GM03348 (cell line): ENCODE measurements at places on chromosomes 11 and 22.

DNA sequence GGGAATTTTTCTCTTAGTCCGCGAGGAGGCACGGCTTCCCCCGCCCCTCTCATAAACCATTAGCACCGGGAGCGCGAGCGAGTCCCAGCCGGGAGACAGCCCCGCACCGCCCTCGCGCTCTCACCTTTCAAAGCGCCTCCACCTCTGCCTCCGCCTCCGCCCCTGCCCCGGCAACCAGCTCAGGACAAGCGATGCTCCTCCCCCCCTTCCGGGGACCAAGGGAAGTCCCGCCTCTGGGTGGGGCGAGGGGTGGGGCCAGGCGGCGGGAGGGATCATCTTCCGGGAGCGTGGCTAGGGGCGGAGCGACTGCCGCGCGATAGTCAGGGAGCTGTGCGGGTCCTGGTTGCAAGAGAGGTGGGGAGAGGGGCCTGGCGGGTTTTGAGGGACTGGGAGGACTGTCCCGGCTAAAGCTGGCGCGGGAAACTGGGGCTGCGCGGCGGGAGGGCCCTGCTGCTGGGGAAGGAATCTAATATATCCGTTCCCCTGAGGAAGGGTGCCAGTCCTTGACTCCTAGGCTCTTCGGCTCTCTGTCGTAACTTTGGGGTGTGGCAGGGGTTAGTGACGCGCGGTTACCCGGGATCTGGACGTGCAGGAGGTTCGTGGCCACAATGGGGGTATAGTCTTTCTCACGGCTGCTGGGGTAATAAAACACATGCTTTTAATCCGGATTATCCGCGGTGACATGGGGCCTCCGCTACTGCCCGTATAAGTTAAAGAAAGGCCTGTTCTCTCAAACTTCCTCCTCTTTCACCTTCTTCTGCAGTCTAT lies at the start of the genes CCDC82 and JRKL:
Gene CCDC82, minus strand, starts transcription at position 193 of the 768 bp plus-strand sequence. CDS start 5,165 bp downstream, outside the sequence.
Gene JRKL, plus strand, starts transcription at position 294 of the 768 bp plus-strand sequence. CDS start 637 bp downstream, outside the sequence.
- DNase-seq, result peak; percentile 98

- no peak for DNase-seq
Measured at GRCh38 chr11:128741916-128742315, 48.0 kb downstream of the FLI1 start.

DNA sequence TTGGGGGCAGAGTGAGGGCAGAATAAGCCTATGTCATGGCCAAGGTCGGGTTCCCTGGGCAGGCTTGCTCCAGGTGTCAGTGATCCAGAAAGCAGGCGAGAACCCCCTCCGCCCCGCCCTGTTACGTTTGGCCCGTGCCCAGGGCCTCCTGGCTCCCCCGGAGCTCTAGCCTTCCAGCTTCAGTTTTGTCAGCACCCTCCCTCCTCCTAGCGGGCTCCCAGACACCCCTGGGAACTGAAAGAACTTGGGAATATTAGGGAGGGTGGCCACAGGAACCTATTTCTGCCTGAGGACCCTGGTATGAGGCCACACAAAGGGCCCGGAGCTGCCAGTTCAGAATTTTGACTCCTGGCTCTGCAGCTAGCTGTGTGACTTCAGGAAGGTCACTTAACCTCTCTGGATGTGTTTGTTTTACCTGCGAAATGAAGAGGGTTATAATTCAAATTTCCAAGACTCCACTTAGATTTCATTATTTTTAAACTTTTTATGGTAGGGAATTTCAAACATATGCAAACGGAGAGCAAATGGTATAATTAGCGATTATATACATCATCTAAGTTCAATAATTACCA lies 1.2 kb downstream of the TUBA8 start:
- DNase-seq, result no peak

- DNase-seq, result peak; percentile 80
Measured at GRCh38 chr11:78798663-78799062, 224.0 kb upstream of the NARS2 start.

GRCh38 chr11:14642873-14643696 lies 519 bp upstream of the PDE3B start:
- no peak for DNase-seq

- no peak for DNase-seq
Measured at GRCh38 chr11:123362941-123363340, 67.1 kb upstream of the GRAMD1B start.

DNA sequence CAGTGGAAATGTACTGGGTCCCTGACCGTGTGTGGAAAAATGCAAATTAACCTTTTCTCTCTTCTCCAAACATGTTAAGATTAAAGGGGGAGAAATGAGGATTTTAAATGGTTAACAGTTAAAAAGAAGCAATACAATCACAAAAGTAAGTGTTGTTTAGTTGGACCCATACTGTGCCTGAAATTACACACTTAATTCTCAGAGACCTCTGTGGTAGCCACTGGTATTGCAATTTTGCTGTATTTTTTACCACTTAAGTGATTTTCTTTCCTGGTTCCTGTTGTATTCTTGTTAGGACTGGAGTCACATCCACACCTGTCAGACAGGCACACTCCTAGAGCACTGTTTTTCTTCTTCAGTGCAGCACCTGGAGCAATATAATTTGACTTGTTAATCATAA lies 179.6 kb upstream of the PDGFD start:
- DNase-seq, result peak; percentile 12

DNA sequence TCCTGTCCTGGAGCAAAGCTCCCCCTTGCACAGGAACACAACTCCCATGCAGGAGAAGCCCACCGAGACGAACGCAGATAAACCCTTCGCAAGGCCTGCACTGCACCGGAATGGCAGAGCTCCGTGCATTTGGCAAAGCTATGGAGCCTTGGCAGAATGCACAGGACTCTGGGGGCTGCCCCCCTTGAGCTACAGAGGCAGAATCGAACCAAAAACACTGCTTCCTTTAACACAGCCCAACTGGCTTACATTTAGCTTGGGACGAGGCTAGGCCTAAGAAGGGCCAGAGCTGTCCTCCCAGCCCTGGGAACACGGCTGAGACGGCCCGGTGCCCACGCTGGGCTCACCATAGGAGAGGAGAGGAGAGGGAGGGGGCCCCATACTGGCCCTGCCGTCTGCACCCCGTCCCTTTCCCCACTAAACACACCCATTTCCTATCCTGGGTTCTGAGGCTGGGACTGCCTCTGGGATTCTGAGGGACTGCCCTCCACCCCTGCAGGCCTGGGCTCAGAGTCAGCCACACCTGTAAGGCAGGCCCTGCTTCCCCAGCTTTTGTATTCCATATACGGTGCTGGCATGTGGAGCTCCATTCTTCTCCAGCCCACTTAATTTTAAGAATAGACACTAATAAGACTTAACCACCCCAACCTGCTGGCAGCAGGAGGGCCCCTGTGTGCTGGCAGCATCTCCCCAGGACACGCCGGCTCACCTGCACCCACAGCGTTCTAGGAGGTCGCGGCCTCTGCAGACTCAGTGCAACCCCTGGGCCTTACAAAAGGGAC lies 32.9 kb downstream of the PPM1F start:
- no peak for DNase-seq

GRCh38 chr11:72066855-72067254 lies 13.5 kb downstream of the NUMA1 start:
- no peak for DNase-seq

GRCh38 chr11:24622262-24622661 lies 125.4 kb downstream of the LUZP2 start:
- DNase-seq, result no peak

GRCh38 chr11:44137057-44137456 lies 41.6 kb downstream of the EXT2 start:
- DNase-seq, result no peak

GRCh38 chr11:67356864-67357561 lies 3.7 kb upstream of the POLD4 start:
- DNase-seq, result peak; percentile 79

DNA sequence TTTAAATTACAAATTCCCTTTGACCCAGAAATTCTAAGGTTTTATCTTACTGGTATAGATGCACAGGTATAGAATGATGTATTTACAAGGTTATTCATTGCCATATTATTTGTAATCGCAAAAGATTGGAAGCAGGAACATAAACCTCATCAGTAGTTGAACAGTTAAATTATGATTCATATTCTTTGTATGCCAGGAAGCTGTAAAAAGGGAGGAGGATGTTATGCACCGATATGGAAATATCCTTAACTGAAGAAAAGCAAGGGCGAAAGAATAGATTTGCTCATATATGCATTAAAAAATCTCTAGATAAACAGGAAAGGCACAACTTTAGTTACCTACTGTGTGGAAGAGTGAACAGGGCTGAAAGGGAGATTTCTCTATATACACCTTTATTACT lies 36.7 kb downstream of the PPFIA1 start:
- peak; percentile 41 for DNase-seq

DNA sequence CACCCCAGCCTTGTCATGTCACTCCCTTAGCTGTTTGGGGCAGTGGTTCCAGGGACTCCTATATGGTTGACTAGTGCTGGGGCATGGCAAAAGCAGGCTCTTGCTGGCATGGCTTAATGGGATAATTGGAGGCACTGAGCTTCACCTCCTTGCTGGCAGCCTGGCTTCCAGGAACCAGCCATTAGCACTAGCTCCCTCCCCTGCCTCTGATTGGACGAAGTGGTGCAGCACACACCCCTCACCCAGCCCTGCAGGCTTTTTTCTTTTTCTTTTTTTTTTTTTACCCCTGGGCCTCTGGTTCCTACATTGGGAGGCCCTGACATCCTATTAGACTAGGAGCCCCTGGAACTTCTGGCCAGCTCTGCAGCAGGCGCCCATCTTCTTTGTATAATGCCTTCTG lies 18.6 kb downstream of the PHLDB1 start:
- no peak for DNase-seq

GRCh38 chr11:84853841-84854497 lies 773.2 kb downstream of the DLG2 start:
- no peak for DNase-seq

GRCh38 chr22:23289851-23290724 lies 109.8 kb downstream of the BCR start:
- DNase-seq, result peak; percentile 86

DNA sequence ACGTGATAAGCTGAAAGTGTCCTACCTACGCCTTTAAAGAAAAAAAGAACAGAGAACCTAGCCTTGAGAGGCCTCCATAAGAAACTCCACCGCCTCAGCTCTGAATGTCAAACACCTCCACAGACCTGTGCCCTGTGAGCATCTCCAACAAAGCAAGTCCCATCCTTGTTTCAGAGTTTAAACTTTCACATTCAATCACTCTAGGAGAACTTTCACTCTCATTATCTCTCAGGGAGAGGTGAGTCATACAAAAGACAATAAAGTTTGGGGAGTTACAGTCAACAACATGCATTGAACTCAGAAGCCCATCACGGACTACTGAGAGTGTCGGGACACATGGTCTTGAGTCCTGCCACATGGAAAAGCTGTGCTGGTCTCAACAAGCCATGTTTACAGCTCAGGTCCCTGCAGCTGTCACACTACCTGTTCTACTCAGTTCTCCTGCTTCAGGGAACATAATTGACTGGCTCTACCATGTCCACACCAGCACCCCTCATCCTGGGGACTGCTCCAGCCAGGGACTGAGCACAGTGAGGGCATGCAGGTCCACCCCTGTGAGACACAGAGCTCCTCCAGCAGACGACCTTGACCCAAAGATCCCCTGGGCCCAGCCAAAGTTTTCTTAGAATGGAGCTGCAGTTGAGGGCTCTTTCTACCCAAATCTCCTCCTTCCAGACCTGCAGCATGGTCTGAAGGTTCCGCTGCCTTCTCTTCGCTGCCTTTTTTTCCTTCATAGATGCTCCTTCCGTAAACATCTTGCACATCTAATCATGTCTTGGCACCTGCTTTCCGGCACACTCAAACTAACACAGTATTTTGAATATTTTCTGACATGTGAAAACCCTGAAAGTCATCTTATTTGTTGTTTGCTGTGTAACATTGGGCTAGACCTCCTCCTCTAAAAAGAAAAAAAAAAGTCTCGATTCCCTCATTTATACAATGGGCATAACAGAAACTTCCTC lies 114.9 kb downstream of the ETS1 start:
- DNase-seq, result no peak

- no peak for DNase-seq
Measured at GRCh38 chr11:1104411-1105182, 29.9 kb downstream of the MUC2 start.

- no peak for DNase-seq
Measured at GRCh38 chr22:35522225-35523149, 18.1 kb upstream of the RASD2 start.

DNA sequence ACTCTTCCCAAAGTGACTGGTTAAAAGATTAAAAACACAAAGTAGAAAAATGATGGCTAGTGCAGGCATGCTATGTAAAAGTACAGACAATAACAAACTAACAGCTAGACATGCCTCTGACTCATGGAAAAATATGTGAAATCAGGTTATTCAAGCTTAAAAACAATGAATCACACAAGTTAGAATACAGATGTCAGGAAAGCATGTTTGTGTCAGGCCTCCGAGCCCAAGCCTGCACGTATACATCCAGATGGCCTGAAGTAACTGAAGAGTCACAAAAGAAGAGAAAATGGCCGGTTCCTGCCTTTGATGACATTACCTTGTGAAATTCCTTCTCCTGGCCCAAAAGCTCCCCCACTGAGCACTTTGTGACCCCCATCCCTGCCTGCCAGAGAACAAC lies 110.1 kb downstream of the NOX4 start:
- peak; percentile 68 for DNase-seq

DNA sequence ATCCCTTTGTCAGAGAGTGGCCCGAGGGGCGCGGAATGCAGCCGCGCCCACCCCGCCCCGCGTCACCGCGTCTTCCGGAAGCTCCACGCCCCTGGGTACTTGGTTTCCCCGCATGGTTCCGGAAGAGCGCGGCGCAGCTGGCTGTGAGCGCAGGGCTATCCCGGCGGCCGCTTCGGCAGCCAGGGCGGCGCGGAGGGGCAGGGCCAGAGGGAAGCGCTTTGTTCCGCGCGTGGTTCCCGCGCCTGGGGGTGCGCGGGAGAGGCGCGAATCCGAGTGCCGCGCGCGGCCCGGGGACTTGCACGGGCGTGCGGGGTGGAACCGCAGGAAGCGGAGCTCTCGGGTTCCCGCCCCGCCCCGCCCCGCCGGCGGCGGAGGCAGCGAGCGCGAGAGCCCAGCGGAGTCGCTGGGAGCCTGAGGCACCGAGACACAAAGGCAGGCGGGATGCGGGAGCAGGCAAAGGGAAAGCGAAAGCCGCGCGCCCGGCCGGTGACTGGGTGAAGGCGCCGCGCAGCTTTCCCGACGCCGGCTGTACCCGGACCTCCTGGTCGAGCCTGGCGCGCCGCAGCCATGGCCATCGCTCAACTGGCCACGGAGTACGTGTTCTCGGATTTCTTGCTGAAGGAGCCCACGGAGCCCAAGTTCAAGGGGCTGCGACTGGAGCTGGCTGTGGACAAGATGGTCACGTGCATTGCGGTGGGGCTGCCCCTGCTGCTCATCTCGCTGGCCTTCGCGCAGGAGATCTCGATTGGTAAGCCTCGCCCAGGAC lies at the start of gene PANX1:
Gene PANX1, plus strand, starts transcription at position 96 of the 766 bp plus-strand sequence. Its CDS starts 472 bp downstream, at position 568.
- DNase-seq, result peak; percentile 92

GRCh38 chr11:115132436-115133228 lies 371.6 kb downstream of the CADM1 start:
- no peak for DNase-seq

- DNase-seq, result peak; percentile 29
Measured at GRCh38 chr11:130162733-130163132, 3.2 kb downstream of the ST14 start.
